Astrocyte of the spinal cord (primary cell): ENCODE measurements at places on chromosomes 11 and 22.
A peak's percentile ranks its signal among the peaks of the same experiment; 100 is the strongest.

DNA sequence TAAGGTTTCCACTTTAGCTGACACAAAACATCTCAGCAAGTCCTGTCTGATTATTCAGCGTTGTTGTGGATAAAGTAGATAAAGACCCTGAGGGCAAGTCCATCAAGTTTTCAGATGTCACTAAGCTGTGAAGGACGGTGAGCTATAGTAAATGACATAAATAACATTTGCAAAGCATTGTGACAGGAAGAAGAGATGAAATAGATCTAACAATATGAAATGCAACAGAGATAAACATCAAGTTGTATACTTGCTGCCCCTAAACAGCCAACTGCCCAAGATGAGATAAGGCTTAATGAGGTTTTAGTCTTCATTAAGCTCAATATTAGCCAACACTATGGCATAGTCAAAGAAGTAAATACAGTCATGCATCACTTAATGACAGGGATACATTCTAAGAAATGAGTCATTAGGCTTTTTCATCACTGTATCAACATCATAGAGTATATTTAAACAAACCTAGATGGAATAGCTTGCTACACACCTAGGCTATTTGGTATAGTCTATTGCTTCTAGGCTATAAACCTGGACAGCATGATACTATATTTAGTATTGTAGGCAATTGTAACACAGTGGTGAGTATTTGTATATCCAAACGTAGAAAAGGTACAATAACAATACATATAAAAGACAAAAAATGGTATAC, 625.1 kb upstream of the ANO5 start:
- DNase-seq, result no peak

DNA sequence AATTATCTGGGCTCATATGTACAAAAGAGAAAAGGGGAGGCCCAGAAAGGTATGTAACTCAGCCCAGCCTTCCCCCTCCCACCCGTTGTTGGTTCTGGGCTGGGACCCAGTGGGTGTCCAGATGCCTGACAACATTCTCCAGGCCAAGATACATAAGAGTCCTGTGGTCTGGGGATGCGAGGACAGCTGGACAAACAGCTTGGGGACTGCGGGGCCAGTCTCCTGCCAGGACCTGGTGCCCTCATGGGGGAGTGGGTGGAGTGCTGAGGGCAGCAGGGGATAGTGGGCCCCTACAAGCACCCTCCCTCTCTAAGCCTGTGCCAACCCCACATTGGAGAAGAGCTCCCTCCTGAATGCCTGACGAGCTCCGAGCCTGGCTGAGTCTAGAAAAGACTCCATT, 3.5 kb upstream of the SLC22A6 start:
- no peak for DNase-seq

GRCh38 chr11:75816561-75817239, 1.7 kb downstream of the UVRAG start:
- DNase-seq, result no peak

GRCh38 chr11:66849501-66850234, 6.4 kb downstream of the RCE1 start:
- DNase-seq, result no peak

- DNase-seq, result no peak
These were observed 57.8 kb downstream of the SPATA19 start for GRCh38 chr11:133787379-133788141.

DNA sequence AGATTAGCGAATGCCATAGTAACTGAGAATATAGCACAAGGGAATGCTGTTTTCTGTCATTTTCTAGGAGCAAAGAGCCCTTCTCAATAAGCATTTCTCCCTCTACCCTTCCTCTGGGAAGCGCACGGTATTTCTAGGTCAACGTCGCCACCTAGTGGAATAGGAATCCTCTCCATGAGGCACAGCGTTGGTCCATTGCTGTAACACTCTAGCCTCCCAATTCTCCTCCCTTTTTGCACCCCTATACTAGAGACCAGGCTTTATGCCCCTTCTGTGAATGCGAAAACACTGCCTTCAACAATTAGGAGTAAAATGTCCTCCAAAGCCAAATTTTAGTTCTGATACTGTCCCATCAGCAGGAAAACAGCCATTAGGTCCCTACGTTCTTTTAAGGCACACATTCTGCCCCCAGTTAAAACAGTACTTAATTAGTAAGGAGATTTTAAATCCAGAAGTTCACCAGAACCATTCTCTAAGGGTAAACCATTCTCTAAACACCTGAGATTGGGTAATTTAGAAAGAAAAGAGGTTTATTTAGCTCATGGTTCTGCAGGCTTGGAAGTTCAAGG, 12.8 kb upstream of the HYLS1 start:
- DNase-seq, result peak; percentile 67

- no peak for DNase-seq
These were observed 23.8 kb downstream of the PARVB start for GRCh38 chr22:44047891-44048301.

DNA sequence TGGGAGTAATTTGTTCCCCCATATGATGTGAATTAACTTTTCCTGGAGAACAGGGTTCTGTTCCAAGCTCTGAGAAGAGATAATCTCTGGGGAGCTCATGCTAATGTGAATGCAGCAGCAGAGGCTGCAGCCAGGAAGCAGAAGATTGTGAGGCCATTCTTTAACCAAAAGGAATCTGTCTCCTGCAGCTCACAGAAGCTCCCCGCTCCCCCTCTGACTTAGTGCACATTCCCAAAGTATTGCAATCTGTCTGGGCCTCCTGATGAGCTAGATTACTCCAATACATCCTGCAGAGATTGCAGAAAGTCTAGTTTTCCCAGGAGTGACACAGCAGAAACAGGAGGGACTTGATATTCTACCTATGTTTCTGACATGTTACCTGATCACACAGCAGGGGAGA, 420.6 kb upstream of the FAT3 start:
- peak; percentile 25 for DNase-seq
